Activated CD8-positive, alpha-beta memory T cell treated with anti-CD3 and anti-CD28 coated beads, Interleukin-2, amount 50 U/mL, for 4 hours (primary cell): ENCODE measurements at places on chromosomes 3 and 15.

DNA sequence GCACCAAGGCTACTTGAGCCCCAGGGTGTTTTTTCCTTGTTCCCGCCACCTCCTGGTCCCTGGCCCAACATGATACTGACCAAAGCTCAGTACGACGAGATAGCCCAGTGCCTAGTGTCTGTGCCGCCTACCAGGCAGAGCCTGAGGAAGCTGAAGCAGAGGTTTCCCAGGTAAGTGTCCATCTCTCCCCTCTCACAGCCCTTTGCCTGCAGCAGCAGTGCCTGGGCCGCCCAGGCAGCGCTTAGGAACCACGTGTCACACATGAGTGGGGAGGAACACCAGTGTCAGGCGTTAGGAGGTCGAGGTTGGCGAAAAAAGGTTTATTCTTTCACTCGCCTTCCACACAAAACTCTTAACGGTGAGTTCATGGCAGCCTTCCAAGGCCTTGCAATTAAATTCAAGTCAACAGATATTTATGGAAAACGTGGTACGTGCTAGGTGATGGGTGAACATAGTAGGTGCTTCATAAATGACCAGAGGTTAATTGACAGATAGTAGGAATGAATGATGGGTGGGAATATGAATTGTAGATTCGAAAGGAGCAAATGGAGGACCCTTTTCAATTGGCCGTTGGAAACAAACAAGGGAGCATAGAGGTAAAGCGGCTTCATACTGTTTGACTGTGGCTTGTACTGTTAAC is 486 bp downstream of the CDIN1 start:
- DNase-seq: peak; percentile 25

DNA sequence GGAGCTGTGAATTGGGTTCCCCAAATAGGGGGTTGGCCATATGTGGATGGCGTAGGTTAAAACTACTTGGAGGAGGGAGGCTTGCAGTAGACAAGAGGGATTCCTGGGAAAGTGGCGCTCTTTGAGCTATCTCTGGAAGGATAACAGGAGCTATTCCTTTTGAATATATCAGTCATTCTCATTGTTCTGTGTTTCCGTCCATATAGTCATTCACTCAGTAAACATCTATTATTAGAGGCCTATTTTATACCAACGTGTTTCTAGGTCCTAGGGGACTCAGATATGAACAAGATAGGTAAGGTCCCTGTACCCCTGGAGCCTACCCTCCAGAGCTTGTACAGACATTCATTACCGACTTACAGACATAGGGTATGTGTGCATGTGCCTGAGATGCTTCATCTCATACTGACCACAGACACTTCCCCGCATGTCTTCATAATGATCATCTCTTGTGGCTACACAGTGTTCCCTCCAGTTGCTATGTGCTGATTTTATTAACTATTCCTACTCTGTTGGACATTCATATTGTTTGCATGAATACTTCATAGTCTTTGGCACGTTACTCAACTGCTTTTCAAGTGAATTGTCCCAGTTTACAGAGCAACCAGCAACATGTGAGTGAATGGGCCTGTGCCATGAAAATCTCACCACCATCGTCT is 55.8 kb upstream of the VILL start:
- DNase-seq: no peak

DNA sequence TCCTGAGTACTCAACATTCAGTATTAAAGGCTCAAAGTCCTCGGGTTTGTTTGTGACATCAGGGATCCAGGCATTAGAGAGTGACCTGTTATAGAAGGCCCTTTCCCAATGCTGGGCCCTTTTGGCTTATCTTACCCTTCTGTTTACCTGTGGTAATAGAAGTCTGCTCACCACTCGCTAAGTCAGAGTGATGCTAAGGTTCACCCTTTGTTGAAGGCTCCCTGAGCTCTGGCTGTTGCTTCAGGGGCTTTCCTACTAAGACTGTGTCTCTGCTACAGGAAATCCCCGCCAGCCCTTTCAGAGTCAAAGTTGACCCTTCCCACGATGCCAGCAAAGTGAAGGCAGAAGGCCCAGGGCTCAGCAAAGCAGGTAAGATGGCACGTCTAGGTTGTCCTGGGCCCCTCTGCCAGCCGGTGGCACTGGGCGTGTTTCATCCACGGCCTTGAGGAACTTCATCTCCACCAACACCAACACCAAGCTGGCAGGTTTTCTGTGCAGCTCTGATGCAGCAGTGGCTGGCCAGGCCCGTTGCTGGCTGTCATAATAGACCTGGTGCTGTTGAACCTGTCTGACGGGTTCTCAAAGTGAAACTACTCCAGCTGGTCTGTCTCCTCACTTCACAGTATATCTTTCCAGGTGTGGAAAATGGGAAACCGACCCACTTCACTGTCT is 99.1 kb downstream of the DNASE1L3 start:
- no peak for DNase-seq

- DNase-seq: no peak
These were observed 16.9 kb upstream of the SPATA12 start for GRCh38 chr3:57043518-57043917.

- no peak for DNase-seq
These were observed 10.5 kb downstream of the CAPN7 start for GRCh38 chr3:15216501-15216900.

DNA sequence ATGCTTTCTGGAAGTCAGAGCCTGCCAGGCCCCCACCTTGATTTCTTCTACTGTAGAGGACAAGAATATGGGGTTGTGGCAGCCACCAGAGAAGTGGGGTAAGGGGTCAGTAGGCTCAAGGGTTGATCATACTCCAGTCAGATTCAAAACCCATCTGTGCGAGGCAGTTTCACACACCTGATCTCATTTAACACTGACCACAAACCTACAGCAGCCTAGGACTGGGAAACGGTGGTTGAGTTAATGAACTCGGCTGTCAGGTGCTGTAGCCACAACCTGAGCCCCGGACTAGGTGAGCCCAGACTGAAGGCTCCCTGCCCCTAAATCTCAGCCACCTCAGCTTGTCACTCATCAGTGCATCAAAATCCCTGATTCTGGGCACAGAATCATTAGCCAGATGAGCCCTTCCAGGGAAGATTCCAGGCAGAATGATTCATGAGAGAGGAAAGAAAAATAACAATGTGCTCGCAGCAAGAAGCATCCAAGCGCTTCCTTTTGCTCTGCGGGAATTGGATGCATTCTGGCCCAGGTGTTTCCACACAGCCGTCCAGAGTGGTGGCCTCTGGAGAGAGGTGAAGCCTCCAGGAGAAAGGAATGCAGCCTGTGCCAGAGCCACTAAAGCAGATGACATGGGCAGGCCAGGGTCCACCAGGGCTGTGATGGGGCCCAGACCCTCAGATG is 102.1 kb downstream of the SRGAP3 start:
- no peak for DNase-seq

GRCh38 chr15:72850833-72851232 is 67.3 kb upstream of the ADPGK start:
- DNase-seq: no peak

GRCh38 chr3:140850210-140850955 is 91.3 kb upstream of the SLC25A36 start:
- no peak for DNase-seq

DNA sequence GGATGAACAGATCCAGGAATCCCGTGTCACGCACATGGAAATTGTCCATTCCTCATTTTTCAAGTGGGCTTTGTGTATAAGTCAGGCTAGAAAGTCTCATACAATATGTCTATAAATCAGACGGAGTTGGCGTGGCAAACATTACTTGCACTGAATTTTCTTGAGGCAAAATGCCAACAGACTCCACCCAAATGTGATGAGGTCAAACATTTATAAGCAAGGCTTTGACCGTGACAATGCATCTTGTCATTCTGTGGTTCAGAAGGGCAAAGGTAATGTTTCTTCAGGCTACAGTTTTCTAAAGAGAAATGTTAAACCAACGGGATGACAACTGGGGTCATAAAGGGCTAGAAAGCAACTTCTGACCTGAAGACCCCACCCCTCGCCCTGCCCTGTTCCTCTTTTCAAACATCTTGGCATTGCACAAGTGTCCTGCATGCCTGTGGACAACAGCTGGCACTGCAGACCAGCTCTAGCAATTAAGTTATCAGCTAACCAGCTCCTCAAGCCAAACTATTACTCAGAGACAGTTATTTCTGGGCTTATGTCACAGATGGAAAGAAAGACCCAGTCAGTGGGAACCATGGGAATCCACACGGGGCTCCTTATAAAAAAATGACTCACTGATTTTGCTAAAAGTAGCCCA is 36.5 kb upstream of the SPTBN5 start:
- DNase-seq: no peak

GRCh38 chr3:141379250-141379966 is 11.1 kb downstream of the ZBTB38 start:
- peak; percentile 19 for DNase-seq

GRCh38 chr3:136464502-136464901 is 214.4 kb downstream of the PCCB start:
- no peak for DNase-seq

GRCh38 chr3:29644261-29644660 is 363.4 kb downstream of the RBMS3 start:
- no peak for DNase-seq

- DNase-seq: no peak
These were observed 781.9 kb upstream of the GRM7 start for GRCh38 chr3:6079011-6079410.

DNA sequence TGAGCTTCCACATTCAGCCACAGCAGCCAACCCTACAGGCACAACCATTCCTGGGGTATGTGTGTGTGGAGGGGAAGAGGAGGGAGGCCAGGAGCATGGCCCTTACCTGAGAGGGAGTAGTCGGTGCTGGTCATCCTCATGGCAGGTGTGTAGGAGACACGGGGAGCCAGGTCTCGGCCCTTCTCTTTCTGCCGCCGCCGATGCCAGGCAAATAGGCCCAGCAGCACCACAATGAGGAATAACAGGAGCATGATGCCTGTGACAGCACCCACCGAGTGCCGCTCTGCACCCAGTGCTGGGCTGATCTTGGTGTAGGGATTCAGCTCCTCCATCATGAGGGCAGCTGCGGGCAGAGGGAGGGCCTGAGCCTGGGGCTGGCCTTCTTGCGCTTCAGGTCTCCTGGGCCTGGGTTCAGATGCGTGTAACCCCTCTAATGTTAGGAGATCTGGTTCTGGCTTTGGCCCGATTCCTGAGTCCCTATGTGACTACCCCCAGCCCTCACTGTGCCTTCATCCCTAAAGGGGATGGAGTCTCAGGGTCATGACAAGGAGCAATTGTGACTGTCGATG is 44.4 kb downstream of the RAB11A start:
- DNase-seq: no peak

GRCh38 chr3:152386208-152386607 is 117.5 kb downstream of the MBNL1 start:
- no peak for DNase-seq

GRCh38 chr15:53872410-53872809 is 105.8 kb upstream of the UNC13C start:
- no peak for DNase-seq

DNA sequence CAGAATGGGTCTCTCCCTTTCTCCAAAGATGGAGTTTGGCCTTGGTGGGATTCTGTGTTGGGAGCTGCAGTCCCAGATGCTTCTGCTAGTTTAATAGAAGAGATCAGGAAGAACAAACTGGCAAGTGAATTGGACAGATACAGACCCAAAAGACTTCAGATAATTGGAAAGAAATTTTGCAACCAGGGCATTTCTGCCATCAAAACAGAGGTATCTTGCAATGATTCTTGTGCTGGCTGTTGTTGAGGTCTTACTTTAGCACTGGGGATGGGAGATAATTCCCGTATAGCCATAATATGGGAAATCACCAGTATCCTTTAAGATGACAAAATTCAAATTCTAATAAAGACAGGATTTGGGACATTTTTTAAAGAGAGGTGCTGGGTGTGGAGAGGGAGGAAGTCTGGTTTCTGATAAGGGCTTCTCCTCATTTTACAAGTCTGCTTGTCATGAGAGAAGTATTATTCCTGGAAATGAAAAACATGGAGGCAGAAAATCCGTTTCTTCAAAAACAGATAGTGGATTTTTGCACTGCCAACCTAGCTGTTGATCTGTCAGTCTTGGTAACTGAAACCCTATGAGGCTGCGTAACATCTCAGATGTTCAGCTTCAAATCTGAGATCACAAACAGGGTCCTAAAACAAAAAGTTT is 40.1 kb downstream of the FNDC3B start:
- DNase-seq: no peak

- DNase-seq: no peak
These were observed 441.1 kb upstream of the MDFIC2 start for GRCh38 chr3:70753572-70753971.

DNA sequence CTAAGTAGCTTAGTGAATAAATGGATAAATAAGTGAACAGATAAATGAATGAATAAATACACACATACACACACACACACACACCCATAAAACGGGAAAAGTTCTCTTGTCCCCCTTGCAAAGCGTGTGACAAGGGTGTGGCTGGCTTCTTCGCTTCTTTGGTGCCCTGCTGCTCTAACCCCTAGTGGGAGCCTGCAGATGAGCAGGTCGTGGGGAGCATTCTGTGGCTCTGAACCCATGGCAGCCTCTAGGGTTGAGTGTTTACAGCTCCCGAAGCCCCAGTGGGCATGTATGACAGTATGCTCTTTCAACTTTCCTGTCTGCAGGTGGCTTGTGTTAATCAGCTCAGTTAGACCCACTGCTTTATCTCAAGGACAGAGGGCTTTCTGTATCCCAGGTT is 582.3 kb downstream of the EDEM1 start:
- DNase-seq: no peak

- no peak for DNase-seq
These were observed 39.9 kb upstream of the TNFSF10 start for GRCh38 chr3:172562871-172563865.

DNA sequence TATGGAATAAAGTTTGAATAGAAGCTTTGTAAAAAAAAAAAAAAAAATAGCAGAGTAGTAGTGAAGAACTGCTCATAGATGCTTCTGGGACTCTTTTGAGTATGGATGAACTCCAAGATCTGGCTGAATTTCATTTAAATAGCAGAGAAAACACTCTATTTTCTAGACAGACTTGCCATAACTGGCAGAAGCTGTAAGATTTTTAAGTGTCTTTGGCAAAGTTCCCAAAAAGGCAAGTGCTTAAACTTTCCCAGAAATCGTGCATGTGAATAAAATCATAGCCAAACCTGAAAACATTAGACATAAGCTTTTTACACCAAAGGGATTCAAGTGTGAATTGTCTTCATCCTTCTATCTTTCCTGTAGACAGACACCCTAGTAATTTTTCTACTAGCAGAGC is 110.3 kb upstream of the MITF start:
- no peak for DNase-seq

- no peak for DNase-seq
These were observed 40.9 kb upstream of the CCDC80 start for GRCh38 chr3:112681822-112682325.

GRCh38 chr3:142999881-143000280 is 1.5 kb upstream of the U2SURP start:
- no peak for DNase-seq

- no peak for DNase-seq
These were observed 45.0 kb upstream of the BOC start for GRCh38 chr3:113166357-113166718.

DNA sequence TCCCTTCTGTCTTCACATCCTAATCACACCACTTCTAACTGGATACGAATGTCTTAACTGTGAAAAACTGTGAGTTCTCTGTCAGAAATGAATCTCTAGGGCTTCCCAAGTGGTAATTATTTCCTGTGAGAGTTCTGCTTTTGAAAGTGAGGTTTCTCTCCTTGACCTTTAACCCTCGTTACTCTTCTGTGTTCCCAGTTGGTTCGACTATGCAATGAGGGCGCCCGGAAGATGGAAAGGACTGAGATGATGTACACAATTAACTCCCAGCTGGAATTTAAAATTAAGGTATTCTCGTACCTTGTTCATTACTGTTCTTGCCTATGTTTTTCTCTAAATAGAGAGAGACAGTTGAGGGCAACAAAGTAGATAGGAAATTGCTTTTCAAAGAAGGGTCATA is 96.5 kb downstream of the ARHGEF26 start:
- DNase-seq: no peak
